Eye (tissue), 1 donor: ENCODE measurements at places on chromosomes 2 and 18.

DNA sequence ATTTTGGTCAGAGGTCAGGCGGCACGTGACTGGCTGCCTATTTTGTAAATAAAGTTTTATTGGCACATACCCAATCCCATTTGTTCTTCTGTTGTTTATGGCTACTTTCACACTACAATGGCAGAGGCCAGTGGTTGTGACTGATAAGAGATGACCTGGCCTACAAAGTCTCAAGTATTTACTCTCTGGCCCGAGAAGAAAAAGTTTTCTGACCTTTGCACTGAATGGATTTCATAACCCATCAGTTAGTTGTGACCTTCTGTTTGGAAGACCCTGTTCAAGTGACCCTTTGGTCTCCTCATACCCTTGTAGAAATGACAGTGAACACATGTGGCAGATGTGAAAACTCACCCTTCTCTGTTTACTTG lies 121.4 kb upstream of the MGAT5 start:
- DNase-seq: no peak

- no peak for DNase-seq
Observed at GRCh38 chr18:79645291-79645983, 34.2 kb upstream of the CTDP1 start.

- DNase-seq: no peak
Observed at GRCh38 chr2:55010915-55011314, 39.3 kb downstream of the RTN4 start.

DNA sequence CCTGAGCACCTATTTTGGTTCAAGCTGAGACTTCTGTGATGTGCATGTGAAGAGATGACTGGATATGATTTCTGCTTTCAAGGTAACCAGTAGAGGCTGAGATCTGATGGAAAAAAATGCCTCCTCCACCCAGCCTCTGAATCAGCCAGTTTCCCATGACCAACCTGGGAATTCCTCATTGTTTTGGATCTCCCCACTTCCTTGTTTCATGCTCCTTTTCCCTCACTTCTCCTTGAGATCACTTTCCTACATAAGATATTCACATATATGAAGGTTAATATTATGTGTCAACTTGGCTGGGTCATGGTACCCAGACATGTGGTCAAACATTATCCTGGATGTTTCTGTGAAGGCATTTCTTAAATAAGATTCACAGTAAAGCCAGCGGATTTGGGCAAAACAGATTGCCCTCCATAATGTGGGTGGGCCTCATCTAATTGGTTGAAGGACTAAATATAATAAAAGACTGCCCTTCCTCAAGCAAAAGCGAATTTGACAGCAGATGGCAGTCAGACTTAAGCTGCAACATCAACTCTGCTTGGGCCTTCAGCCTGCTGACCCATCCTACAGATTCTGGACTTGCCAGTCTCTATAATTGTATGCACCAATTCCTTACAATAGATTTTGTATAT lies 379.4 kb downstream of the TNS1 start:
- DNase-seq: no peak

DNA sequence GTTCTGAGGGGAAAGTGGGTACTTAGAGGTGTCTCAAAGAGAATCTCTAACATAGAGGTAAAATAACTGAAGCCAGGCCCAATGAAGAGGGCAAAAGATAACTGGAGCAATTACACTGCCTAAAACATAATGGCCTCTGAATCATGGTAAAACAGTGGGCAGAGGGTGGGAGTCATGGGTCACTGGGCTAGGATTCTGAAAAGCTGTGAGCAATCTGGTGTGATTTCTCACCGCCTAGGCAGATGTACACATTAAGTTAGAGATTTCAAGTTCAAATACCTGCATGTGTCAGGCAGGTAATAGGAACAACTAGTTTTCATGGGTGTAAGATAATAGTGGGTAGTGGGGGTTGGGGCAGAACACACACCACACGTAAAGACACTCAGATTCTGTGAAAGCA lies 45.6 kb downstream of the INSIG2 start:
- DNase-seq: no peak

DNA sequence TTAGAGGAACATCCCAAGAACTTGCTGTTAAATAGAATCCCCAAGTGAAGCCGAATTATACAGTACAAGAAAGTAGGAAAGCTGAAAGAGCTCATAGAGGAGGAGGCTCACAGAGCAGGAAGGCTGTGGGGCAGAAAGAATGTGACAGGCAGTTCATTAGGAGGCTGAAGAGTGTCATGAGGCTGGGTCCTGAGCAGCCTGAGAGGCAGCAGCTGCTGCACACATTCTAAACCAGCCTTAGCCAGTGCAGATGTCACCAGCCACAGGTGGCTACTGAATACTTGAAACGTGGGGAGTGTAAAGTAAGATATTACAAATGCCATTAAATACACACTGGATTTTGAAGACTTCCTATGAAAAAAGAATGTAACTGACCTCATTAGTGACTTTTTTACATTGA lies 490.2 kb upstream of the KLHL29 start:
- DNase-seq: peak; percentile 86

DNA sequence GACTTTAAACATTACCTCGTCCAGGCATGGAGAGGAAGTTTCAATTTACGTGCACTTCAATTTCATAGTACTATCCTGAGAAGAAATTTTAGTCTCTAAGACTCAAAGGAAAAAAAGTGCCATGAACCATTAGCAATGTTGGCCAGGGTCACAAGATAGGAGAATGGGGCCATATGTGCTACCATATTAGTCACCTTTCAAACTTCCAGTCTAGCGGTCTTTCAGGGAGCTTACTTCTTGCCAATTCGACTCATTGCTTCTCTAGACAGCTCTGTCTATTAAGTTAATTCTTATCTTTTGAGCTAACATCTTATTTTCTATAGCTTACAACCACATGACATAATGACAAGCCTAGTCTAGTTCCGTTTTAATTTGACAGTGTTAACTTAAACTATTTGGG lies 129.1 kb downstream of the ANKRD44 start:
- no peak for DNase-seq

GRCh38 chr2:8421658-8422449 lies 260.0 kb upstream of the ID2 start:
- no peak for DNase-seq

- DNase-seq: no peak
Observed at GRCh38 chr2:18901242-18901641, 311.9 kb upstream of the NT5C1B start.

DNA sequence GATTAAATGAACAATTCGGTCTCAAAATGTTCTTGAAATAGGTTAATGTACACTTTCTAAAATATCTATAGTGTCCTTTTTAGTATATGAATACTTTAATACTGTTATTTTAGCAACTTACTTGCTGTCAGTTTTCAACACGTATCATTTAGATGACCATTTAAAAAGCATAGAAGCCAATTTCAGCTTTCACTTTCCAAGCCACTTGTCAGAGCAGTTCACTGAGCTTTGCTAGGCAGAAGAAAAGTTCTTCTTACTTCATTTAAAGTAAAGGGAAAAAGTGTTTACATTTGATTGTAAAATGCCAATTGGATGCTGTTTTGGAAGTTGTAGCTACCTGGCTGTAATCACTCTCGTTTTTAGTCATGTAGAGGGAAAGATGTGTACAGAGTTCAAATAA lies 126.0 kb downstream of the KCNH7 start:
- DNase-seq: no peak

DNA sequence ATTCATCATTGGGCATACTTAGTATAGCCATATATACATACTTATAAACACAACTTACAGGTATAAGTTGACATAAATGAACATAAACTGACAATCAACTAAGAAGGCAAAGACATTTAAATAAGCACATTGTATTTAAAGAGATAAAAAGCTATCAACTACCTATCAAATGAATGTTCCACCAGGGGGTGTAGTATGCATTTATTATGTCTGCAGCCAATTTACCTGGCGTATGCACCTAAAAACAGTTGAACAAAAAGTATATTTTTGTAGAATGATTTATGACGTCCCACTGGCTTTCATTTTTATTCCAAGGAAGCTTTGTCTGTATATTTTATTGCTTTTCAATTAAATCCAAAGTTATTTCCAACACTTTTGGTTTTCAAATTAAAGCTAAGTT lies 323.5 kb downstream of the AFF3 start:
- DNase-seq: peak; percentile 20

DNA sequence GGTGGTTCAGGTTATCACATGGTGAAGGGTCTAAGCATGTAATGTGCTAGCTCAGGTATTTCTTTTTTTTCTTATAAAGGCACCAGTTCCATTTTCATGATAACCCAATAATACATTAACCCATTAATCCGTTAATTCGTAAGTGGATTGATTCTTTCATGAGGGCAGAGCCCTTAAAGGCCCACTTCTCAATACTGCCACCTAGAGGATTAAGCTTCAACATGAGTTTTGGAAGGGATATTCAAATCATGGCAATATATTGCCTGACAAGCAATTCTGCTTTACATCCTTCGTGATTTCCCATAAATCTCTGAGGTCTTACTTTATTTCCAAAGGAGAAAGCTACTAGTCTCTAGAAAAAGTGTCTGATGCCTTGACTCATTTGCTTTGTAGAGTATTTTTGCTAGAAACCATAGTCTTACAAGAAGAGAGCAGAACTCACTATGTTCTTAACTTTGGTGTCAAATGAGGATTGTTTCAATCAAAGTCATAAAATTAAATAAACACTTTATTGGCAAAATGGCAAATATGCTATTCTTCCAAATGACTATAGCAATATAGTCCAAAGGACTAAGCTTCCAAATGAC lies 271.3 kb downstream of the KCNS3 start:
- peak; percentile 57 for DNase-seq

GRCh38 chr2:229627728-229628127 lies 86.6 kb downstream of the DNER start:
- DNase-seq: no peak

- no peak for DNase-seq
Observed at GRCh38 chr2:228627510-228627909, 446.0 kb upstream of the SPHKAP start.

DNA sequence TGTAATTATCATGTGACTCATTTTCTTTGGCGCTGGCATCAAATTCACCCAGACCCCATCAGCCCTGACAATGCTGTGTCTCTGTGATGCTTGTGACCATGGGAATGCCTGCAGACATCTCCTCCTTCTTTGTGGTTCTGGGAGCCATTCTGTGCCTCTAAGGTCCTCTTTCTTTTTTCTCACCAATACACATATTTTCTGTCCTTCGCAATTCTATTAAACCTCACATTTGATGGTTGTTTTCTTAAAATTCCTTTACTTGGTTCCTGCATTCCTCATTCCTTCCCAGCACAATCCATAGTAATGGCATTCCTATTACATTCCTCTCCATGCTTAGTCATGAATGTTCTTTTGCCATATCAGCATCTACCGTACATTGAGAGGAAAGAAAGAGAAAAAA lies 375.3 kb downstream of the PIK3C3 start:
- DNase-seq: no peak

- no peak for DNase-seq
Observed at GRCh38 chr2:112886291-112886690, 24.7 kb upstream of the IL37 start.

DNA sequence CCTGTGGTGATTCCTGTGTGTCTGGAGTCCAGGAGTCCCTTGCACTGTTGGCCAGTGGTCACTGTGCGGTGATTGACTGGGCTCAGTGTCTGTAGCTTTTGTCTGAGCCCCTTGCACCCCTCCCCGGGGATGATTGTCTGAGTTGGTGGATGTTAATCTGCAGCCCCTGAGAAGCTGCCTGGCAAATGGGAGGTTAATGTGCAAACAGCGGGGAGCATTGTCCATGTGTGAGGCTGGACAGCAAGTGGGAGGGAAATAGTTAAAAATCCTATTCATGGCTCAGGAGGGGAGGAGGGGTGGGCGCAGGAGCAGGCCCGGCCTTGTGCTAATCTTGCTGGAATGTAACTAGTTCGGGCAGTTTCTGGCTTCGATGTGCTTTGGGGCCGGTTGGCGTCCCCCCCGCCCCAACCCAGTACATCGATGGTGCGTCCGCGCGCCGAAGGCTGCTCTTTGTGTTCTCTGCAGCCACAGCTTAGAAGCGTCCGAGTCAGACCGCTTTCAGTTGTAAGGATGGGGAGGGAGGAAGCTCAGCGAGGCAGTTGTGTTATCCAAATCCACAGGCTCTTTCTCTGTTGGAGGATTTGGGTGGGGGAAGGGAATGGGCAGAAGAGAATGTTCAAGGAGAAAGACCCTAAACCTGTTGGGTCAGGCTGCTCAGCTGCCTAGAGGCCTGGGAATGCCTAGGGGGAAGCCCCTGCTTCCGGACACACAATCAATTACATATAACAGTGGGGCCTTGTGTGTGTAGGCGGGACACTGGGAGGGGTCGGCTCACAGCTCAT lies 71.8 kb downstream of the TGOLN2 start:
- DNase-seq: peak; percentile 95

- DNase-seq: no peak
Observed at GRCh38 chr2:36469710-36470109, 114.1 kb downstream of the CRIM1 start.
